Activated CD4-positive, CD25-positive, alpha-beta regulatory T cell (primary cell): ENCODE measurements at places on chromosomes 6 and 20.

DNA sequence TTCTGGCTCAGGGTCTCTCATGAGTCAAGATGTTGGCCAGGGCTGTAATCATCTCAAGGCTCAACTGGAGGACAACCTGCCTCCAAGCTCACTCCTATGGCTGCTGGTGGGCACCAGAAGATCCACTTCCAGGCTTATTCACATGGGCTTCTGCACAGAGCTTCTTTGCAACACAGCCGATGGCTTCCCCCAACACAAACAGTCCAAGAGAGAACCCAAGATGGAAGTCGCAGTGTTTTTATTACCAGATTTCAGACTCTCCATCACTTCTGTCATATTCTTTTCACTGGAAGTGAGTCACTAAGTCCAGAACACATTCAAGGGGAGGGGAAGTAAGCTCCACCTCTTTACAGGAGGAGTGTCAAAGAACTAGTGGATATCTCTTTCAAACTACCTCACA, 75.5 kb downstream of the CD164 start:
- no peak for DNase-seq

DNA sequence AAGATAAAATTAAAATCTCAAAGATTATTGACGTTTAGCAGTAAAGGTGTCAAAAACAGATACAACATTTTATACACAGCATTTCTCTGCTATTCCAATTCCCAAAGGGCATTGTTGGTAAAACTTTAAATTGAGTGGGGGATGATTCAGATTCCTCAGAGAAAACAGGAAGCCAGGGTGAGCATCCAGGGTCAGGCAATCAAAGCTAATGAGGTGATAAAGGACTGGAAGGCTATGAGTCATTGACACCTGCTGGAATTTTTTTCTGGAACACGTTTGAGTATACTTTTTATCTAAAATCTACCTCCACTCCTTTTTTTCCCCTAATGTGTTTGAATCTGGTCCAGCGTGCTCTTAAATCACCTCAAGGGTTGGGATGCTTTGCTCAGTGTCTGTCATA, 52.2 kb downstream of the FKBP1C start:
- DNase-seq, result no peak

DNA sequence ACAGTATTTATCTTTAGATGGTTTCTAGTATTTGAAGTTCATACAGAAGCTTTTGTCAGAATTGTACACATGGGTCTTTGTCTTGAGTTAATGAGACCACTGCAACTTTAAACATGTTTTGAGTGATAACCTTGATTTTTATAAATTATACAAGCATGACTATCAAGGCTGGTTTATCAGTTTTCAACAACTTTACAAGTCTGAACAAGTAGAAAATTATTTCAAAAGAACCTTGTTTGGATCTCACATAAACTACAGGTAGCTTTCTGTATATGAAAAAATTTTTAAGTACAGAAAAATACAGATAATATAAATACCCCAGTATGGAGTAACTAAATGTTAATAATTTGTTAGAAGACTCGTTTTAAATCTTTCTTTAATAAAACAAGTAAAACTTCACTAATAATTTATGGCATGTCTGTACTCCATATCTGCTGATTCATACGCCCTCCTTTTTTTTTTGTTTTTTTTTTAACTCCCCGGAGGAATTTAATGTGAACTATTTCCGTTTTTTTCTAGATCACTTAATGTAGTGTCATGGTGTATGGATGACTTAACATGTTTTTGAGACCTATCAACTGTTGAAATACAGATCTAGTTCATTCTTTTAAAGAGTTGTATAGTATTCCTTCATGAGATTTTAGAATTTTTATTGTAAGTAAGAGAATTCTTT, 18.3 kb downstream of the VAPB start:
- DNase-seq, result no peak

- DNase-seq, result no peak
These were observed 77.3 kb downstream of the SLC22A23 start for GRCh38 chr6:3379482-3380060.

- no peak for DNase-seq
These were observed 28.1 kb downstream of the RAMACL start for GRCh38 chr6:166558156-166559005.

- DNase-seq, result no peak
These were observed 126.8 kb downstream of the SNX5 start for GRCh38 chr20:17841751-17842215.

DNA sequence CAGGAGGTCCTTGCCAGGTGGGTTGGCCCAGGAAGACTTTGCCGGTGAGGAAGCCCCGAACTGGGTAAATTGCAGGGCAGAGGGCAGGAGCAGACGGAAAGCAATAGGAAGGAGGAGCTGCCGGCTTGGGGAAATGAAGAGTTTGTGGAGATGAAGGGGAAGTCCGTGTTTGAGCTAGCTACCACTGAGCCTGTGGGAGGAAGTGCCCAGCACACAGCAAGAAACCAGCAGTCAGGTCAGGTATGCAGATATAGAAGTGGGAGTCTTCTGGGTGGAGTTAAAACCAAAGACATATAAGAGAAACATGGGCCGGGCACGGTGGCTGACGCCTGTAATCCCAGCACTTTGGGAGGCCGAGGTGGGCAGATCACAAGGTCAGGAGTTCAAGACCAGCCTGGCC, 34.7 kb downstream of the CD24 start:
- DNase-seq, result no peak

GRCh38 chr6:80959034-80959433, 793.4 kb downstream of the TENT5A start:
- DNase-seq, result no peak

GRCh38 chr6:133707456-133707855, 181.5 kb upstream of the TCF21 start:
- DNase-seq, result no peak

DNA sequence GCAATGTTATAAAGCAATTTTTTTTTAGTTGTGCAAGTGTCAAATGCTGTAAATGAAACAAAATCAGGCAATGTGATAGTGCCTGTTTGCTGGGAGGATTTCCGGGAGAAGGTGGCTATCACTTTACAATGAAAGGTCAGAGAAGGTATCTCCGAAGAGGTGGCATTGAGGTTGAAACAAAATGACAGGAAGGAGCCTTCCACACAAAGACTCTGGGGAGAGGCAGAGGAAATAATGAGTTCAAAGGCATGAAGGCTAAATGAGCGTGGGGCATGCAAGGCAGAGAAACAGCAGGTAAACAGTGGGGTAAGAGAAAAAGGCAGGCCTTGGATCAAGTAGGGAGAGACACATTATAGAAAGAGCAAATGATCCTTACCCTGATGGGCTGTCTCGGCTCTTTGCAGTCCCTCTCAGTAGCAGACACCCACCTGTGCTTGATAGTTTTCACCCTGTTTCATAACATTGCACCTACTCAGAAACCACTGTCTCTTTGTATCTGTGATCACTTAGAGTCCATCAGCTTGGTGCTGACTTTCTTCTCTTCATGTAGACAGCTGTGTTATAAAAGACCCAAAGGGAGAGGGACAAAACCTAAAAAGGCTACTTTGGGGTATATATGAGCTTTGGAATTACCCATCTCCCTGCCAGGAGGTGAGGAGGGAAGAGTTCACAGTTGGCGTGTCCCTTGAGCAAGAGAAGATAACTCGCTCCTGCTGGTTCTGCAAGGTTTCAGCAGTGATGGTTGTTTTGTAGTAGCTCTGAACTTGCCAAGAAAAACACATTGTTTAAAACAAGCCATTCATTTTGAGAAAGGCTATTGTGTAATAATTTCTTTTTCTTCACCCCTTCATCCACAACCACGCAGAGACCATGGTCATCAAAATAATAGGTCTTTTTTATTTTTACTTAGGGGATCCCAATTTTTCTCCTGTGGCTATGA, 22.3 kb downstream of the NRN1 start:
- DNase-seq, result no peak

DNA sequence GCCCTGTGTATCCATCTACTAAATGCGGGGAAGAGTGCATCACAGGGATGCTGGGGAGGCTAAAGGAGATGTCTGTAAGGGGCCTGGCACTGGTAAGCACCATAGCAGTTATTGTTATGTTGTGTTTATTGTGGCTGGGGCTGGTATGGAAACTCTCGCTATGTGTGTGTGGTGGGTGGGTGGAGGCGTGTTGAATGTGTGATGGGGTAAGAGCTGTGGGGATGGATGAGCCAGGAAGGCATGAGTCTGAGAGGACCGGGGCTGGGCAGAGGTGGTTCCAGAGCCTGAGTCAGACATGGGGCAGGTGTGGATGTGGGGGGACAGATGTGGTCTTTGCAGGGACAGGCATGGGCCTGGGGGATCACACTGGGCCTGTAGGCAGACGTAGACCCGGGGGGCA, 88.1 kb downstream of the GRM4 start:
- DNase-seq, result no peak

- no peak for DNase-seq
These were observed 76.7 kb downstream of the UBE3D start for GRCh38 chr6:82988930-82989351.

- no peak for DNase-seq
These were observed 8.7 kb upstream of the SRXN1 start for GRCh38 chr20:661474-662270.

- DNase-seq, result no peak
These were observed 92.9 kb upstream of the SYNDIG1 start for GRCh38 chr20:24376311-24377099.

- no peak for DNase-seq
These were observed 1.5 kb downstream of the LATS1 start for GRCh38 chr6:149716181-149716963.

GRCh38 chr20:46959081-46959692, 64.5 kb downstream of the EYA2 start:
- DNase-seq, result no peak

GRCh38 chr6:145539831-145540230, 195.5 kb downstream of the EPM2A start:
- DNase-seq, result no peak

DNA sequence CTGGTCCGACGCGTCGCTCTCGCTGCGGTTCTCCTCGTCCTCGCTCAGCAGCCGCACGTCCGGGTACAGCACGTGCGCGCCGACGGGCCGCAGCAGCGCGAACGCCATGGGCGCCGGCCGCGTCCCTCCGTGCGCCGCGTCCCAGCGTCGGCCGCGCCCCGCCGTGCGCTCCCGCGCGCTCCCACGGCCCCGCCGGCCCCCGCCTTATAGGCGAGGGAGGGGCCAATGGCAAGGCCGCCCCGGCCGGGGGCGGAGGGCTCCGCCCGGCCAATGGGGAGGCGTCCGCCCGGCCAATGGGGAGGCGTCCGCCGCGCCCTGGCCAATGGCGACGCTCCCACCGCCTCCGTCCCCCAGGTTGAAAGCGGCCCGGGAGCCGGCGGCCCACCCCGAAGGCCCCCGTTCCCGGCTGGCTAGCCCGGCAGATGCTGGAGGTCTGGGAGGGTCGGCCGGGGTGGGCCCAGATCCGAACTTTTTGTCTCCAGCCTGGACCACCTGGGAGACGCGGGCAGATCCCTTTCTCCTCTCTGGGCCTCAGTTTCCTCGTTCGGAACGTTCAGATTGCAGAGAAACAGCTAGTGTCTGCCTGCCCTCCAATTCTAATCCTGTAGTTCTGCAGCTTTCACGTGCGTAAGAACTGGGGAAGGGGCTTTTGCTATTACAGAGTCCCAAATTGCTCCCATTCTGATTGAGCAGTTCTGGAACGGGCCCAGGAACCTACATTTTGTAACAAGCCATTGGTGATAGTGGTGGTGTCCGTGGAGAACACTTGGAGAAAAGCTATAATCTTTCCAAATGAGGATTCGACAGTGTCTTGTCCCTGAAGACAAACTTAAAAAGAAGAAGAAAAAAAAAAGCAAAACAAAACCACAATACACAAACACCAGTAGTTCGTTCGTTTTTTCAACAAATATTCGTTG, at the start of gene TCF15:
TCF15 (minus strand) TSS at position 180 of the 917 bp plus-strand sequence; CDS start at position 108, 72 bp downstream.
- no peak for DNase-seq

- DNase-seq, result no peak
These were observed 489.0 kb downstream of the QKI start for GRCh38 chr6:163903541-163903940.

DNA sequence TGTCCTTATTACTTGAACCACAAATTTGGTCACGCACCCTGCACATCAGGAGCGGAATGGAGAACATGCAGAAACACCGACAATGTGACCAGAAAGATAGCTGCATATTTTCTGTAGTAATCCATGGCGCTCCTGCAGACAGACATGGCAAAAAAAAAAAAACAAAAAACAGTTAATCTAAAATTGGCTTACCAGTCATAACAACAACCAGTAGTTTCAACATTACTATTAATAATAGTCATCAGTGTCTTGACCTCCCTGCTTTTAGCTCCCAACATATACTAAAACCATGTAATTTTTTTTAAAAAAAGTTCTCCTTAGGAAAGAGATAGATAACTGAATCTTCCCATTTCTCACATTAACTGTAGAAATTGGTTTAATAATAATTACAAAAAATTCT, 6.8 kb downstream of the CGA start:
- no peak for DNase-seq

- no peak for DNase-seq
These were observed 6.8 kb upstream of the TULP1 start for GRCh38 chr6:35519313-35520015.

DNA sequence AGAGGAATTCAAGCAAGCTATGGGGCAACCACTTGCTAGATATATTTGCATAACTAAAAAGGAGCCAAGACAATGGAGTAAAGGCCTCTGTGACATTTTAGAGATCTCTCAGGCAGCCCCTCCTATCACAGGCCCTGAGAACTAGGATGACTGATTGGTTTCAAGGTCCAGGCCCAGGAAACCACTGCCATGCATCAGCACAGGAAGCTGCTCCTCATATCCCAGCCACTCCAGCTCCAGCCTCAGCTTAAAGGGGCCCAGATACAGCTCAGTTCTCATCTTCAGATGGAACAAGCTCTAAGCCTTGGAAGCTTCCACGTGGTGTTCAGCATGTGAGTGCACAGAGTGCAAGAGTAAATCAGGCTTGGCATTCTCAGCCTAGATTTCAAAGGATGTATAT, 21.1 kb upstream of the THBS2 start:
- DNase-seq, result no peak

GRCh38 chr20:51223183-51223720, 200.3 kb upstream of the KCNG1 start:
- DNase-seq, result no peak

DNA sequence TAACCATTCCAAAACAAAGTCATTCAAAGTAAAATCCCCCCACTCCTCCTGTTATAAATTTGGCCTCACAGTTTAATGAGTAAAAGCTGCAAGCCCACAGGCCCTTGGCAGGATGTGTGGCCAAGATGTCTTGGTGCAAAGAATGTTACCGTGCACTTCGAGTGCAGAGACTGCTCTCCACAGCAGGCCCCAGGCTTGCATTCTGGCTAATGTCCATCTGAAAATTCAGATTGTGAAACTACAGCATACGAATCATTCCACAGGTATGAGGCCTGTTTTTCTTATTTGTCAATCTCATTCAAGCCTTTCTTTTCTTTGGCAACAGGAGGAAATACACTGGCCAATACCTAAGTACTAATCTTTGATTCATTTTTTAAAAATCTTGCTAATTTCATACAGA, 7.1 kb downstream of the RPS6KA2 start:
- no peak for DNase-seq

DNA sequence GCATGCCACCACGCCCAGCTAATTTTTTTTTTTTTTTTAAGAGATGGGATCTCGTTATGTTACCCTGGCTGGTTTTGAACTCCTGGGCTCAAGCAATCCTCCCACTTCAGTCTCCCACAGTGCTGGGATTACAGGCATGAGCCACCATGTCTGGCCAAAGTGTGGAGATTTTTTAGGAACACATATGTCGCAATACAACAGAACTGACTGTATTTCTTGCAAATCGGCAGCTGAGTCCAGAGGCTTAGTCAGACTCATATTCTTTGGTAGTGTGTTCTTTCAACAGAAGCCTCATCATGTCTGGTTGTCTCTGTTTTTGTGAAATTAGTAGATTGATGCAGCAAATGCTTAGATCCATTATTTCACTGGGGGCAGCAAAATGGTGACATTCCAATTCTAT, 23.9 kb upstream of the CD164 start:
- no peak for DNase-seq

GRCh38 chr6:133767357-133767970, 121.4 kb upstream of the TCF21 start:
- no peak for DNase-seq
